Adipocyte (in vitro differentiated cells): ENCODE measurements at places on chromosomes 5 and 9.

- peak; percentile 36 for DNase-seq
These were observed 183.2 kb upstream of the POU5F2 start for GRCh38 chr5:93924628-93925027.

- DNase-seq, result peak; percentile 91
These were observed 41.8 kb downstream of the APC start for GRCh38 chr5:112779531-112779930.

- no peak for DNase-seq
These were observed 175.9 kb downstream of the RFK start for GRCh38 chr9:76218117-76218885.

DNA sequence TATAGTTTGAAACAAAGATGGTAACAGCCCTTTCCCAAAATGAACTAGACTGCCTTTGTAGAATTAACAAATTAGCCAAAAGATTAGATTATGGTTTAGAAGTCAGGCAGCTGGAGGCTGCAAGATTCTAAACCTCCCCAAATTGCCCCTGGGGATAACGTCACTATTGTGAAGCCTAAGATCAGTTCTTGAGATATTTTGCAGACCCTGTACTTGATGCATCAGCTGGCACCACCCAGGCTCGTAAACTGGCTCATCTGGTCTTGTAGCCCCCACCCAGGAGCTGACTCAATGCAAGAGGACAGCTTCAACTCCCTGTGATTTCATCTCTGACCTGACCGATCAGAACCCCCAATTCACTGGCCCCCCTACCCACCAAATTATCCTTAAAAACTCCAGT is 4.2 kb upstream of the SOWAHA start:
- no peak for DNase-seq

- no peak for DNase-seq
These were observed 39.5 kb upstream of the MYOT start for GRCh38 chr5:137828180-137828579.

- peak; percentile 74 for DNase-seq
These were observed 275.0 kb downstream of the PLK2 start for GRCh38 chr5:58184910-58185309.

DNA sequence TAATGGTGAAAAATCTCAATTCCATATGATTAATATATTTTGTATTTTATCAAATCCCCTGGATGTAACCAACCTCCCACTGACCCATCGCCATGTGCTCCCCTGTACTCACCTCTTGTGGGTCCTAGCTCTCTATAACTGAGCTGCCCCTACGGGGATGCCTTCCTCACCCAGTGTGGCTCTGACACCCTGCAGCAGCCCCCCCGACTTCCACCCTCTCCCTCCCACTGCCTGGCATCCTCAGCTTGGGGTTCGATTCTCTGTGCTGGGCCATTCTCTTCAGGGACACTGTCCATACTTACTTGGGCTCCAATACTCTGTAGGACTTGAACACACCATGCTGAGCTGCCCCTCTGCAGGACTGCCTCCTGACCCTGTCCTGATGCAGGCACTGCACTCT is 87.1 kb downstream of the PJA2 start:
- no peak for DNase-seq

- DNase-seq, result no peak
These were observed 13.3 kb upstream of the LHX3 start for GRCh38 chr9:136218271-136218670.
